ENCODE measurements at places on chromosomes 12 and 14. TPM values are rescaled to one million over a fixed set of nuclear protein-coding genes. Genes with fewer than 3 reads are reported as not detected.

TESPA1 gene
- 0.26 TPM for polyA plus RNA-seq

OR6C2 gene
- polyA plus RNA-seq = 0.02 TPM

EIF4B gene
- polyA plus RNA-seq = 58.8 TPM

DYRK2 gene
- 3.2 TPM for polyA plus RNA-seq

ESRRB gene
- not detected for polyA plus RNA-seq

SSTR1 gene
- polyA plus RNA-seq = 0.12 TPM

SMIM41 gene
- 0.22 TPM for polyA plus RNA-seq

ANKLE2 gene
- 36.5 TPM for polyA plus RNA-seq

LPAR5 gene
- 11.6 TPM for polyA plus RNA-seq

DPF3 gene
- polyA plus RNA-seq = 0.37 TPM

SERPINA3 gene
- polyA plus RNA-seq = 30.5 TPM

SLC16A7 gene
- 3.8 TPM for polyA plus RNA-seq

IAPP gene
- not detected for polyA plus RNA-seq

NPFF gene
- polyA plus RNA-seq = not detected

MYO1H gene
- polyA plus RNA-seq = 0.62 TPM

FERMT2 gene
- 6.5 TPM for polyA plus RNA-seq

TMEM132C gene
- 0.43 TPM for polyA plus RNA-seq
